ENCODE measurements at places on chromosomes 3 and 15.

DNA sequence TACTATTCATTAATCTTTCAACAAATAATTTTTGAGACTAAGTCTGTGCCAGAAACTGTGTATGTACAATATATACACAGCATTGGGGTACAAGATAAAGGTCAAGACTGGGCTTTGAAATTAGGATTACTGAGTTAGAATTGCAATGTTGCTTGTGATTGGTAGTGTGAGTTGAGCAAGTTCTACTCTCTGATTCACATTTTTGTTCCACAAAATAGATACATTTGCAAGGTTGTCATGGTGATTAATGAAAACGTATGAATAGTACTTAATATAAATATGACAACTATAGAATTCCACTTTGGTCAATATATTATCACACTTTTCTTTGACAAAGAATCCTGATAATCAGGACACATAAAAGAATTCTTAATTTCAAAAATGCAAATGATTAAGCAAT is 314.6 kb downstream of the GBE1 start:
- DNase-seq, result no peak

GRCh38 chr3:160278210-160278609 is 53.0 kb downstream of the C3orf80 start:
- no peak for DNase-seq

DNA sequence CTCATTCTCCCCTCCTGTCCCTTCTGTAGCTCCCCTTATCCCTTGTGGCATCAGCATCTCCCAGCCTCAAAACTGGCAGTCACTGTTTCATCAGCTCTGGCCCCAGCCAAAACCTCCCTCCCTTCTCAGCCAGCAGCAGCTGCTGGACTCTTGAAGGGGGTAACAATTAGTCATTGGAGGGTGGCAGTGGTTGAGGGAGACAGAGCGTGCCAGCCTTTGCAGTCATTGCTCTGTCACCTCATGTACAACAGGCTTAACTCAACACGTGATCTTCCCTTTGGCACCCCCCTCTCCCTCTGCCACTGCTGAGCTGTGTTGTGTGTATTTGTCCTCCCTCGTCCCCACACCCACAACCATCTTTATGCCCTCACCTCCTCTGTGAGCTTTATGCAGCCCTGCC is 28.2 kb downstream of the RBP2 start:
- no peak for DNase-seq

DNA sequence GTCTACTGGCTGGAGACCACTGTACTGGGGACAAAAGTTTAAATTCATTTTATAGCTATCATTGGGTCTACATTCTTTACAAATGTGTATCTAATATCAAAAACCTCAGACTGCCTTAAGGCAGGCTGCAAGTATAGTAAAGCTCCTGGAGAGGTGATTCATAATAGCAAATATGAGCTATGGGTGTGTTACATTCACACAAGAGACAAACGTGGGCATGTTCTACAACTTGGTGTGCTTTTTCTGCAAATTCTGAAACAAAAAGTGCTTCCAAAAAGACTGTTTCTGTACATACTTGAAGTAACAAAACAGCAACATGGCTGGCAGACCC is 1101.4 kb downstream of the ROBO1 start:
- DNase-seq, result no peak

GRCh38 chr3:172262991-172263608 is 185.2 kb downstream of the GHSR start:
- no peak for DNase-seq

- no peak for DNase-seq
These were observed 305.0 kb upstream of the C2CD4B start for GRCh38 chr15:62469874-62470688.

GRCh38 chr3:31831591-31831990 is 149.5 kb downstream of the OSBPL10 start:
- DNase-seq, result no peak
